ENCODE measurements at places on chromosomes 12 and 14.
A peak's percentile ranks its signal among the peaks of the same experiment; 100 is the strongest.

- DNase-seq: no peak
Observed at GRCh38 chr14:65961004-65961403, 525.2 kb upstream of the CCDC196 start.

- no peak for DNase-seq
Observed at GRCh38 chr14:105086833-105087307, 21.6 kb upstream of the GPR132 start.

GRCh38 chr14:65976761-65977404 is 509.3 kb upstream of the CCDC196 start:
- DNase-seq: no peak

DNA sequence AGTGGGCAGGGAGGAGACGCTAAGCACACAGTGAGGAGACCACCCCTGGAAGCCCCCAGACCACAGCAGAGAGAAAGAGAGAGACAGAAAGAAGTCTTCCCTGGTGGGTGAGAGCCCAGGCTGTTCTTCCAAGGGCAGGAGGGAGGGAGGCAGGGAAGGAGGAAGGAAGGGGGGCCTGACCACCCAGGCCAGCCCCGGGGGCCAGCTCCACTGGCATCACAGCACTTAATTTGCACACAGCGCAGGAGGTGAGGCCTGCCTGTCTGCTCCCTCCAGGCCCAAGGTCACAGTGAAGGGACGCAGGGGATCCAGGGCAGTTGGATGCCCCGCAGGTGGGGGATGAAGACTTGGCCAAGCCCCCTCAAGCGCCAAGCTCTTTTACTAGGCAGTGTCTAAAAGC is 141.9 kb upstream of the C14orf180 start:
- peak; percentile 44 for DNase-seq

DNA sequence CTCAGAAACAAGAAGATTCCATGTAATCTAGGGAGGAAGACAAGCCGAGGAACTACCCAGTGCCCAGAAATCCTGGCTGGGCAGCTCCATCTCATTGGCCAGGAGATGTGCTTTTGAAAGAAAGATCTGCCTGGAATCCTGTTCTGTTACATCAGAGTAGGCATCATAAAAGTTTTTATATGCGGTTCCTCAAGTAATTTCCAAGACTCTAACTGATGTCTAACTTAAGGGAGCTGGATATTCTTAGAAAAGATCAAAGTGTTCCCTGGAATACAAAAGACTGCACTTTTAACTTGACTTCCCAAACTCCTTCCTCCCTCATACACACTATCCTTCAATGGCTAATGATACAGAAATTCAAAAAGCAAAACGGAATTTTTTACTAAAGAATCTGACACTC is 16.3 kb downstream of the RHOJ start:
- no peak for DNase-seq

GRCh38 chr12:89789862-89790261 is 81.2 kb upstream of the ATP2B1 start:
- DNase-seq: no peak

DNA sequence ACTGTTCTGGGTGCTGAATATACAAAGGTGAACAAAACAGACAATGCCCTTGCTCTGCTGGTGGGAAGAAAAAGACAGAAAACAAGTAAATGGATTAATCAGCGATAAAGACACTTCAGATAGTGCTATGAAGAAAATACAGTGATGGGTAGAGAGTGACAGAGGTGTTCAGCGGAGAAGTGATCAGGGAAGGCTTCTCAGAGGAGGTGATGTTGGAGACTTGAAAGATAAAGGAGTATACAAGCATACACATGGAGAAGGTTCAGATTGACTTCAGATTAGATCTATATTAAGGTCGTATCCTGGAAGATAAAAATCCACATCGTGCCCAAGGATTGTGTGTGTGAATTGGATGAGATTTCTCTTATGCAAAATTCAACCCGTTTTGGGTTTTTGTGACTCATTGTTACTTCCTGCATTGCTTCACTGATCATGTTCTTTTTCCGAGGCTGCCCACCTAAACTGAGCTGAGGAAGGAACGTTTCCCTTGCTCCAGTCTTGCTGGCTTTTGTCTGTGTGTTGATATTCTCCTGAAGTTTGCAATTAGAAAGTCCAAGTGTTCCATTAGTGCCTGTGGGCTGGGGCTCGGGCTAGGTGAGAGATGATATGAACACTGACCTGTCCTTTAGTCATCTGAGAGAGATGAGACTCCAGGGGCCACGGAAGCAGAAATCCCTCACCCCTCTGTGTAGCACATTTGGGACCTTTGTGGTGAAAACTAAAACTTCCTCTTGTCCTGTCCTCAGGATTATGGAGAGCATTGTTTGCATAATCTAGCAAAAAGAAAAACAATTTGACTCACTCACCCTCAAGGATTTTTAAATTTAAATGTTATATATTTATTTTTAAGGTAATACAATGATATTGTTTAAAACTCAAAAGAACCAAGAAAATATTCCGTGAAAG is 27.6 kb downstream of the PLXNC1 start:
- DNase-seq: no peak

GRCh38 chr14:31414190-31414833 is 6.0 kb downstream of the HEATR5A start:
- no peak for DNase-seq

- DNase-seq: no peak
Observed at GRCh38 chr12:52673217-52673616, 7.0 kb downstream of the KRT1 start.

DNA sequence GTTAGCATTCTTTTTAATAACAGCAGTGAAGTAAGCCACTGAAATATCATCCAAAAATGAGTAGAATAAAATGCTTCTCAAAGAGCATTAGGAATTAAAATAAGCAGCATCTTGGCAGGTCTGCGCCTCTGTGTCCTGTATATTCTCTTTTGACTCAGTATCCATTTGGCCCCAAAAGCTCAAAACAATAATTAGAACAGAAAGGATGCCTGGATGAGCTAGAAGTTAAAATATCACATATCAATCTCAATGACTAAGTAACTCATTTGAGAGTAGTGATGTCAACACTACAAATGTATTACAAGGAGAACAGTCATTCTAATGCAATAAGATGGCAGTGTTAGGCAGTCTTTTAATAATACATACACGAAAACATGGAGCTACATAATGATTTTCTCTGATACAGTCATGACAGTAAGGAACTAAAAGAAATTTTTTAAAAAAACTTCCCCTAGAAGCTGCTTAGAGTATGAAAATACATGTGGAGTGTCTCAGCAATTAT is 160.9 kb upstream of the ABCD2 start:
- DNase-seq: no peak

DNA sequence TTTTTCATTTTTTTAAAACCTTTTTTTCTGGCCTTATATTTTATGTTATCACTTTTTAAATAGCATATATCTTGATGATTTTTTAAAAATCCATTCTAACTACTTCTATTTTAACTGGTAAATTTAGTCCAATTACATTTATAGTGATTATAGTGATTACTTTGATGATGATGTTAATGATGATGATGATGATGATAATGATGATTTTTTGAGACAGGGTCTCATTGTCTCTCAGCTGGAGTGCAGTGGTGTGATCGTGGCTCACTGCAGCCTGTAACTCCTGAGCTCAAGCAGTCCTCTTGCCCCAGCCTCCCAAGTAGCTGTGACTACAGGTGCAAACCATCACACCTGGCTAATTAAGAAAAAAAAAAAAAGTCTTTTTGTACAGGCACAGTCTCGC is 27.1 kb downstream of the BRMS1L start:
- no peak for DNase-seq

DNA sequence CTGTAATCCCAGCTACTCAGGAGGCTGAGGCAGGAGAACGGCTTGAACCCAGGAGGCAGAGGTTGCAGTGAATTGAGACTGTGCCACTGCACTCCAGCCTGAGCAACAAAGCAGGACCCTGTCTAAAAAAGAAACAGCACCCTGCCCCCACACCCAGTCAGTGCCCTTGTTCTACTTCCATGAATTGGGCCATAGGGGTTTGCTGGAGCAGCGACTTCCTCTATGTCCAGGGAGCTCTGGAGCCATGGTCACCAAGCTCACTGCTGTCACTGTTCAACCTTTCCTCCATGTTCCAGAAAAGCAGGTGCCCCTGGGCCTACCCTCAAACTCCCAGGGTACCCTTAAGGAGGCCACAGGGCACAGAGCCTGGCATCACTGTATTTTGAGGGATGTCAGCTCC is 116.8 kb downstream of the RIN3 start:
- DNase-seq: no peak

DNA sequence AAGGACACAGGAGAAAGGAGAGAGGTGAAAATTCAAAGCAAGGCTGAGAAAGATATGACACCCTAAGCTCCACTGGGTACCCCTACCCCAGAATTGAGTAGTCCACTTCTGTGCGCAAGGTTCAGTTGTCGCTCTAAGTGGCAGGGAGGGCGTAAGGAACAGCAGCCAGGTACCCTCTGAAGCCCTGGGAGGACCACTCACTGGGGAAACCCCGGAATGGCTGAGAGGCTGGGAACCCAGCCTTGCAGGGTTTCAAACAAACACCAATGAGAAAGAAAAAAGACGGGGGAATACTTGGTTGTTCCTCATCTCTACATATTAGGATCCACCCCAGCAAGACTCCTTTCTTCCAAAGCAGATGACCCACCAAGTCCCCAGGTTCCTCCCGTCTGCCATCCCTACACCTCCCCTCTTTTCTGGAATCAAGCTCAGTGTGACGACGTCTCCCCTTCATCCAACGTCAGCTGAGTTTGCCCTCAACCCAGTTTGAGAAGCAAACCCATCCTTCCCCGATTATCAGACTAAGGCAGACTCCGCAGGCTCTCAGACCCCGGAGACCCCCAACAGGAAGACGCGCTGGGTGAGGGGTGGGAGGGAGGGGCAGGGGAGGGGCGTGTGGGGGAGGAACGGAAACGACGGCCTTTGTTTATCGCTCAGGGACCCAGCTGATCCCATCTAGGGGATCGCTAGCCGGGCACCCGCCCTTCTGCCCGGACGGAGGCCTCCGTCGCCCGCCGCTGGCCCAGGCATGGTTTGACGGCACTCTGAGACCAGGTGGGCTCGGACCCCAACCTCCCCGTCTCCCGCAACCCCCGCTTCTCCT is 795 bp downstream of the LMBR1L start:
- no peak for DNase-seq

GRCh38 chr12:89160716-89161123 is 191.6 kb downstream of the DUSP6 start:
- DNase-seq: no peak

GRCh38 chr12:120075034-120075616 is 41.4 kb downstream of the RAB35 start:
- no peak for DNase-seq

GRCh38 chr12:128853600-128854197 is 421 bp downstream of the GLT1D1 start:
- no peak for DNase-seq

DNA sequence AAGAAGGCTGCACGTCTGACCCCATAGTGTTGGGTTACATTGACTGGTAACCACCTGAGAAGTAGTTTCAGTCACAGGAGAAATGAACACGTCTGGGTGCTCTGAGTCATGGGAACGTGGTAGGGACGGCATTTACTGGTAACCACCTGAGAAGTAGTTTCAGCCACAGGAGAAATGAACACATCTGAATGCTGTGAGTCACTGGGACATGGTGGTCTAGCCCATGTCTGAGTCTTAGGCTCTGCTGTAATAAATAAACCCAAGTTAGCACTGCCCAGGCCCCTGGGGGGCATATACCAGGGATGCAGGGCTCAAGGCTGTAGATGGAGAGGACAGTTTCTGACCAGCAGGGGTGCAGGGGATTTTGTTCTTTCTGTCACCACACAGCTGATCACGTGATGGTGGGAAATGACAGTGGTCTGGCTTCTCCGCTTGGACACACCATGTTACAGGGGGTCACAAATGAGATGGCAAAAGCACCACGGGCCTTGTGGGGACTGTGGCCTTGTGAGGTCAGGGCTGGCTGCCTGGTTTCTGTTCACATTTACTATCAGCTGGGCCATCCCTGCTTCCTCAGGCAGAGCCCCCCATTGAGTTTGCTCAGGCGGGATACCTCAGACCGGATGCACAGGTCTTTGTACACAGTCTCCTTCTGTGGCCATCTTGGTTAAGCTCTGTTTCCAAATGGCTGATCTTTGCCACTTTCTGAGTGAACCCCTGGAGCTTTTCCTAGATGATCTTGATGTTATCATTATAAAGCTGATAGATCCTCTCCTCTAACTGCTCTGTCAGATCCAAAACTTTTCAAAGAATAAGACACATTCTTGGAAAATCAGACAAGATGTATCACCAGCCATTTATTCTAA is 9.8 kb upstream of the C12orf42 start:
- no peak for DNase-seq

- DNase-seq: no peak
Observed at GRCh38 chr12:93033948-93034347, 104.9 kb upstream of the EEA1 start.

- no peak for DNase-seq
Observed at GRCh38 chr12:106914796-106915634, 40.7 kb upstream of the TMEM263 start.

DNA sequence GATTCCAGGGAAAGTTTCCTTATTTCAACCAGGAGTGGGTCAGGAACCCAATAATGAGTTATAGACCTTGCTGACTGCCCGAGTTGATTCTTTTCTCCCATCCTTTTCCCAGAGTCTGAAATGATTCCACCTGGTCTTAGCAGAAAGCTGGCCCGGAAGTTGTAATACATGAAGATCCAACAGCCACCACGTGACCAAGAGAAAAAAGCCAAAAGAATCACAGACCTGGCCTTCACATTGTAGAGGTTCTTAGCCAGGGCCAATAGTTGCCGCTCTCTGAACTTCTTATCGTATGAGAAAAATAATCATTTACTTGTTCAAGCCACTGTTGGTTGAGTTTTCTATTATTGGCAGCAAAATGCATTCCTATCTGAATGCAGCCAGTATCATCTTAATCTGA is 161.2 kb upstream of the HMGA2 start:
- no peak for DNase-seq

- peak; percentile 43 for DNase-seq
Observed at GRCh38 chr14:99707420-99707819, 23.3 kb downstream of the CYP46A1 start.

GRCh38 chr14:90572441-90573150 is 175.8 kb downstream of the CALM1 start:
- DNase-seq: no peak

DNA sequence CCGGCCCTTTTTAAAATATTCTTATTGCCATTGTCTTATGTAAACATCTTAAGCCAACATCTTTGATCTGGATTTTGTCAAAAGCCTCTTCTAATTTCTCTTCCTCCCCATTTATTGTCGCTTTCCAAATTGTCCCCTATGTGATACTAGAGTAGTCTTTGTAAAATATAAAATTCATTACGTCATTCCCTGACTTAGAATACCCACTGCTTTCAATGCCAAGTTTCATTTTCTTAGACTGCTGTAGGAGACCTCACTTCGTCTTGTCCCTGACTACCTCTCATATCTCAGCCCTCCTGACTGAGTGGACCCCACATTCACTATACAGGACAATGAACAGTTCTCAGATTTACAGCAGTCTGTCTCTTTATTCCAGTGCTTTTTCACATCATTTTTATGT is 633.9 kb upstream of the LMO3 start:
- no peak for DNase-seq

DNA sequence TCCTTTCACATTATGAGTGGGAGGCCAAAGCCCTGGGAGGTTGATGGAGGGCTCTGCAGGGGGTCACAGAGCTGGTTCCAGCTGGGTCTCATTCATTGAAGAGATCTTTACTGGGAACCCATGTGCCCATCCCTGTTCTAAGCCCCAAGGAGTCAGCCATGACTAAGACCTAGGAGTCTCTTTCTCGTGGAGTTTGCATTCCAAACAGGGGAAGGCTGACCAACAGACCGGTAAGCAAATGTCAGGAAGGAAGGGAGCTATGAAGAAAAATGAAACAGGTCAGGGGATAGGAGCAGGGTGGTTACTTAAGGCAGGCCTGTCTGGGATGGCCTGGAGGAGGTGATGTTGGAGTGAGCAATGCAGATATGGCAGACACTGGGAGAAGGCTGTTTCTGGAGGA is 31.5 kb downstream of the SYNDIG1L start:
- DNase-seq: no peak

GRCh38 chr14:63322897-63323573 is 4.3 kb upstream of the GPHB5 start:
- DNase-seq: no peak
